NCI-H2081 treated with DMSO at 0.1 percent for 48 hours (cell line): ENCODE measurements at places on chromosomes 1 and 21.

DNA sequence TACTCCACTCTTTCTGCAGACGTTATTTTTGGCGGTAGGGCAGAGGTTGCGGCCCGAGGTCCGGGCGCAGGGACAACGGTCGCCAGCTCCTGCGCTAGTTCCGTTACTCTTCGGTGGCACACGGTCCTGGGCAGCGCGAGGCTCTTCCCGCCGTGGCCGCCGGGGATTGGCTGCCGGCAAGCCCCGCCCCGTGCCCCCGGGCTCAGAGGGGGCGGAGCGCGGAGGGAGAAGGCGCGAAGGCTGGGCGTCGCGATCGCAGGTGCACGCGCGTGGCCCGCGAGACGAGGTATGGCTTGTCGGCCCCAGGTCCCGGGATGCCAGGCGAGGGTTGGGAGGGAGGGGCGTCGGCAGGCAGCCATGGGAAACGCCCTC, 518 bp upstream of the SHE start:
- DNase-seq, result no peak

GRCh38 chr1:88890131-88890530, 1.2 kb downstream of the GTF2B start:
- DNase-seq, result no peak

DNA sequence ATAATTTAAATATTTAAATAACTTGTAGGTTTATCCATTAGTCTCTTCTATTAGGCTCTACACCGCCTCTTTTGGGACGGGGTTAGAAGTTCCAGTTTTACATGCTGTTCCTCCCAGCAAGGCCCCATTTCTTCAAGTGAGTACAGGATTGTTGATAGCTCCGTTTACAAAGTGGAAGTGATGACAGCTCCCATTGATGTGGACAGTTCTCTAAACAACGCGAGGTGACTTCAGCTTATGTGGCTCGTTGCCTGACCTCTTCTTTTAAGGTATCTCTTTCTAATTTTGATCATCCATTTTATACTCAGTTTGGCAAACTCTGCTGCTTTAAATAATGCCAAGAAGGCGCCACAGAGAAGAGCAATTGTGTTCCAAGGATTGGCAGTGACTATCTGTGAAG, 49.7 kb downstream of the PACC1 start:
- no peak for DNase-seq

DNA sequence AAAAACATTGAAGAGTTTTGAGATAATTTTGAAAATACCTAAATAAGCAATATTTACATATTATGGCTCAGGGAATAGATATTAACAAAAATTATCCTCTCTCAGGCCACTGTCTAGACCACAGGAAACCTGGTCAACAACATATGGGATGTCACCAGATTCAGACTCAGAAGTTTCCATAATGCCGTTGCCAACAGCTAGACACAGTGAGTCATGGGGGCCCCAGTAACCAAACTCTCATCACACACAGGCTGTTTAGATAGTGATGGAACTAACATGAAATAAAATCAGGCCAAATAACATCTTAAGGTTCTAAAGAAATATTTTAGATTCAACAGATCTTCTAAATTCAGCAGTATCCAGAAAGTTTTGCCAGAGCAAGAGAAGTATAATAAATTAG, 681.7 kb upstream of the ADAMTS5 start:
- DNase-seq, result no peak

DNA sequence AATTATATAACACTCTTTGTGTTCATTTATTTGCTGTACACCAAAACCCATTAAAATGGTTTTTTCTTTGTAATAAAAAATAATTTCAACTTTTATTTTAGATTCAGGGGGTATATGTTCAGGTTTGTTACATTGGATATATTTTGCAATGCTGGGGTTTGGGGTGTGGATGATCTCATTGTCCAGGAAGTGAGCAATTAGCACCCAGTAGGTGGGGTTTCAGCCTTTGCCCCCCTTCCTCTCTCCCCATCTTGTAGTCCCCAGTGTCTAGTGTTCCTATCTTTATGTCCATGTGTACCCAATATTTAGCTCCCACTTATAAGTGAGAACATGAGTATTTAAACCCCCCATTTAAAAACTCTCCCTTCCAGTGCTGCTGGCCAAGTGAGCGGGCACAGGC, 184.6 kb downstream of the RHOU start:
- DNase-seq, result no peak
